ENCODE measurements at places on chromosomes 11 and 22.

DNA sequence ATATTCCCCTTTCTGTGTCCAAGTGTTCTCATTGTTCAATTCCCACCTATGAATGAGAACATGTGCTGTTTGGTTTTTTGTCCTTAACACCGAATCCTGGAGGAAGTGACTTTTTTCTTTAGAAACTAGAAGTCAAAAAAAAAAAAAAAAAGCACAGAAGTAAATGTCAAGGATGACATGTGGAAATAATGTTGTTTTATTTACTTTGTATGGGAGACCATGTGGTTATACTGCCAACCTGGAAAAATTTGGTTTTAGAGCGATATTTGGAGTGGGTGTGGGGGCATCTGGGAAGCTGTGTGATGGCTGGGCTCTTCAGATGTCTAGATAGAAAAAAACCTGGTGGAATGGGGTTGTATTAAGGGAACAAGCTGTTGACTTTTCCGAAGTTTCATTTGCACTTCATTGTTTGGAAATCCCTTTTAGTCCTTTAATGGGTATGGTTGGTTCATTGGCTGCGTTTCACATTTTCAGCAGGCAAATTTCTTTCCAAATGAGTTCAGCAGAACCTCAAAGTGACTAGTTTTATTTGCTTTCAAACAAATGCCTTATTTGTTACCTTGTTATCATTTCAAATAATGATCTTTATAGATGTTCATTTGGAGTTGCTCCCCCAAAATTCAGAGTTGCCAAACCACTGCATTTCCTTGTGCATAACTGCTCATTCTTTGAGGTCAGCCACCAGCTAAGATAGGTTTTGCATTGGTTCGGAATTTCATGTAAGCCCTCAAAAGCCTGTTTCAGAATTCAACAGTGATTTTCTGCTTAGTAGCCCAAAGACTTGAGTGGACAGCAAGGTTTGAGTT, 508.2 kb downstream of the METTL15 start:
- no peak for DNase-seq

DNA sequence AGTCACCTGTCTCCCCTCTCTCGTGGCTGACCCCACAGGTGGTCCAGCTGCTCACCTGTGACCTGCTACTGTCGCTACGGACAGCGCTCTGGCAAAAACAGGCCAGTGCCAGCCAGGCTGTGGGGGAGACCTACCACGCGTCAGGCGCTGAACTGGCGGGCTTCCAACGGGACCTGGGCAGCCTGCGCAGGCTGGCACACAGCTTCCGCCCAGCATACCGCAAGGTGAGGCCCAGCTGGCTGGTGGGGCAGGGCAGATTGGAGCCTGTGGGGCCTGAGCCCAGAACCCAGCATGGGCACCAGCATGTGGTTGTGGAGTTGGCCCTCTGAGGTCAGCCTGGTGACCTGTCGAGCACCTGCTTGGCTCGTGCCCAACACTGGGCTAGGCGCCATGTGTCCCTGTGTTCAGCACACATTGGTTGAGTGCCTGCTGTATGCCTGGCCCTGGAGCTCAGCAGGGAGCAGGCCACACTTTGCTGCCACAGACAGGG, 11.9 kb downstream of the SHISA8 start:
- DNase-seq, result no peak

GRCh38 chr22:32991353-32992101, 66.7 kb downstream of the SYN3 start:
- no peak for DNase-seq

GRCh38 chr11:23364076-23364475, 503.8 kb upstream of the CCDC179 start:
- DNase-seq, result no peak

DNA sequence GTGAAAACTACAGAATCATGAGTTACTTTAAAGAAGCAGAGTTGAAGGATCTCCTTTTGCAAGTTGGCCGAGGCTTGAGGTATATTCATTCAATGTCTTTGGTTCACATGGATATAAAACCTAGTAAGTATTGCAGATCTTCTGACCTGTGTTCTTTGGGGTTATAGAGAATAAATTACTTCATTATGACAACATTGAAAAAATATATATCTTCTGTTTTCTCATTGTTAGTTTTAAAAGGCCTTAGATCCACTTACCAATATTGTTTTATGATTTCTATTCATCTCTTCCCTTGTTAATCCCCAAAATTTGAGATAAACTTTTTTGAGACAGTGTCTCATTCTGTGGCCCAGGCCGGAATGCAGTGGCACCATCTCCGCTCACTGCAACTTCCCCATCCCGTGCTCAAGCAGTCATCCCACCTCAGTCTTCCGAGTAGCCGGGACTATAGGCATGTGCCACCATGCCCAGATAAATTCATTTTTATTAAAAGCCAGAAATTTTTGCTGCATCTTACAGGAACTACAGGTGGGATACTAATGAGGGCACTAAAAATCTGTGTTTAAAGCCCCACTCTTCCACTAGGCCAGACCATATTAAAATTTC, 8.2 kb downstream of the WEE1 start:
- DNase-seq, result no peak

GRCh38 chr11:1077033-1077416, 2.4 kb downstream of the MUC2 start:
- DNase-seq, result no peak

- DNase-seq, result no peak
Observed at GRCh38 chr22:42519525-42520401, at the start of gene RRP7A. RRP7A (minus strand) TSS chr22:42519796; CDS start chr22:42519786, 10 bp downstream.

DNA sequence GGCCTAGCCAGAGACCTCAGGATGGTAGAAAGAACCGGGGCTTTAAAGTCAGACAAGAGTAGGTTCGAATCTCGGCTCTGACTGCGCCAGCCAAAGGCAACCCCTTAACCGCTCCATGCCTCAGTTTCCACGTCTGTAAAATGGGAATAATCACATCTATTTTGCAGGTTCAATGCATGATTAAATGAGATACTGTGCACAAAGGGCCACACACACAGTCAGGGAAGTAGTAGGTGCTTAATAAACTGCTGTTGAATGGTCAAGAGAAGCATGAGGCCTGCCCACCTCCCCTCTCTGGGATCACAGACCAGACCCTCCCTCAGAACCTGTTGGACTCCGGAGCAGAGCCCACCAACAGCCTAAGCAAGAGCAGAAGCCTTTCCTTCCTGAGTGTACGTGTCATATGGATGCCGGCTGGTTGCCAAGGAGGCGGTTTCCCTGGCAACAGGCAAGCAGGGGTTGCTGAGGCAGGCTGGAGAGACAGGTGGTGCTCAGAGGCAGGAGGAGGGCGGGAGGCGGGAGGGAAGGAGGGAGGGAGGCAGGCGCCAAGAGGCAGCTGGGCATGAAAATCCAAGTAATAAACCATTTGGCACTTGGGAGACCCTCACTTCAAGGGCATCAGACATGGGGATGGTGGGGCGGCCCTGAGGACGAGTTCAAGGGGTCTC, 43.9 kb downstream of the NFAM1 start:
- DNase-seq, result no peak

DNA sequence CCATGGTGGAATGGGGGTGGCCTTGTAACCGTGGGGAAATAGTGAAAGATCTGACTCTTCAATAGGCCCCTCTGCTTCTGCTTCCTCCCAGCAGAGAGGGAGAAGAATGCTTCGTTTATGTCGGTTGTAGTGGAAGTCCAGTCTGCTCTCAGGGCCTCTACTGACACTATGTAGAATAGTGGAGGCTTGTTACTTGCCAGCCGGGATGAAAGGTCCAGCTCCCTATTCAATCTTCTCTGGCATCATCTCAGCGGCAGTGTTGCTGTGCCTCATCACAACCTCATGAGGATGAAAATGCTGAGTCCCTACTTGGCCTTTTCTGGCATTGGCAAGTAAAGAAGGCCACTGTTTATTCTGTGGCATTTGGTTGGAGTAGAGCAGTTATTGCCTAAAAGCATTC, 820.9 kb upstream of the TENM4 start:
- no peak for DNase-seq

DNA sequence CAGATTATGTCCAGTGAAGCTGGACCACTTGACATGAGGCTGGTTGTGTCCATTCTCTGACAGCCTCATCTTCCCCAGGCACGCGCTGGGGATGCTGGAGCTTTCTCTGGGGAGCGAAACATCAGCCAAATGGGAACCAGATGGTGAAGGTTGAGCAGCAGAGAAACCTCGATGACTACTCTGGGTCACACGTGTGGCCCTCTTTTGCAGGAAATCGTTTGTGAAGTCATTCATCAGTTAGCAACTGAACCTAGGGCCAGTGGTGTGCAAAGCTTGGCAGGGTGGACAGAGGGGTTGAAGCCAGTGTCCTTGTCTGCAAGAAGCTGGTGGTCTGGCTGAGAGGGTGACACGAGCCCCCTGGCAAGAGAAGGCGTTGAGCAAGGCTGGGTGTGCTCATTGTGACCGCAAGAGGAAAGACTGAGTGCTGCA, 109.8 kb downstream of the ZBTB16 start:
- no peak for DNase-seq

DNA sequence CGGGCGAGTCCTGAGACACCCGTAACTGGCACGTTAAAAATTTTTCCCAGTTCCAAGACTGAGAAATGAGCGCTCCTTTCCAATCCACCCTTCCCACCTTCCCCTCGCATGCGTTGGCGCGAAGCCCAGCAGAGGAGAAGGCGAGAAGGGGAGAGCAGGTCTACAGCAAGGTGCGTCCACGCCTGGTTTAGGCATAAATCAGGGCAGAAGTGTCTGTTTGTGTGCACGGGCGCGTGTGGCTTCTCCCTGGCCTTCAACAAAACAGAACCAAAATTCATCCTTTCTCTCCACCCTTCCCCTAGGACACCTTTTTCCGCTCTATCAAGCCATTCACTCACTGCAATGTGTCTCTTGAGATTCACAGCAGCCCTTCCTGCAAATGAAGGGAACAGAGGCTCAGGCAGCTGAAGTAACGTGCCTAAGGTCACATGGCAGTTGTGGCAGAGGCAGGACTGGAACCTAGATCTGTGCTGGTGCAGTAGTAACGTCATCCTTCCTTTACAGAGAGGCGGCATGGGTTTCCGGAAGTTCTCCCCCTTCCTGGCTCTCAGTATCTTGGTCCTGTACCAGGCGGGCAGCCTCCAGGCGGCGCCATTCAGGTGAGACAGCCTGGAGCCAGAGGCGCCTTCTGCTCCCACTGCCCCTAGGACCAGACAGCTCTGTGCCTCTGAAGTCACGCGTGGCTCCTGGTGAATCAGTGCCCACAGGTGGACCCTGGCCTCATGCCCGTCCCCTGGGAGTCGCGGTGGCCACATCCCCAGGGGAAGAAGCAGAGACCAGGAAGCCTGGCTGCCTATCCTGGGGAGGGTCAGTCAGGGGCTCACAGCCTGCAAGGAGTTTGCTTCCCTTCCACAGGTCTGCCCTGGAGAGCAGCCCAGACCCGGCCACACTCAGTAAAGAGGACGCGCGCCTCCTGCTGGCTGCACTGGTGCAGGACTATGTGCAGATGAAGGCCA, 1.1 kb downstream of the CALCB start:
- DNase-seq, result no peak

DNA sequence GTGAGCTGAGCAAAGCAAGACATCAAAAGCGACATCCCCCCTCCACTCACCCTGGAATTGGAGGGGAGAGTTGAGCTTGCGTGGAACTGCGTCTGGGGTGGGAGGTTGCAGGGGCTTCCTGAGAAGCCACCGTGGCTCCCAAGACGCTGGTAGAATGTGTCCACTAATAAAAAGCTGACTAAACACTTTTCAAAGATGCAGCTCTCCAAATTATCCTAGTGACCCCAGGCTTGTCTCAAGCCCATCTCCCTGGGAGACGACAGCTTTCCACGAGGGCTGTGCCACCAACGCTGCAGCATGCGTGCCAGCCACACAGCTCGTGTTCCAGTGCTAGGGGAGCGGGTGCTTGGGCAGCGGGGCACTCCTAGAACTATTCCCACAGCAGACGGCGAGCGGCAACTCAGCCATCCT, 6.3 kb upstream of the GAL start:
- no peak for DNase-seq

GRCh38 chr11:56885177-56885576, 103.5 kb upstream of the OR5AK2 start:
- no peak for DNase-seq

GRCh38 chr11:123178186-123178585, 16.9 kb downstream of the CLMP start:
- no peak for DNase-seq

GRCh38 chr11:46330563-46331281, 16.5 kb upstream of the DGKZ start:
- no peak for DNase-seq

GRCh38 chr11:35725885-35726284, 63.3 kb downstream of the TRIM44 start:
- DNase-seq, result no peak

- no peak for DNase-seq
Observed at GRCh38 chr11:1835671-1836010, 851 bp downstream of the SYT8 start.

DNA sequence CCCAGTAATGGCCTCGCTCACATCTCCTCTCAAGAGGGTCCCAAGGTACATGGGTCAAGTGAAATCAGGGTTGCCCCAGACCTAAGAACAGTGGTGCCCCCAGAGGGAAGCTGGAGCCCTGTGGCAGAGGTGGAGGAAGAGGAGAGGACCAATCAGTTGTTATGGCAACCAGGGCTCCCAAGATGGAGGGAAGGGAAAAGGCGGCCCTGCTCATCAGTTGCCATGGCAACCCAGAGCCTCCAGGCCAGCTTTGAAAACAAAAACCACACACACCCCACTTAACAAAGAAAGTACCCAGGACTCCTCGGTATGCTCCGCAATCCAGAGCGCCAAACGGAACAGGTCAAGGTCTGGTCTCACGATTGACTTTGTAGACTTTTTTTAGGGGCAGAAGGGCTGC, 53.5 kb upstream of the SLC35C1 start:
- DNase-seq, result no peak

GRCh38 chr22:26169315-26170111, at the start of gene SEZ6L:
SEZ6L (plus strand) TSS chr22:26169462; CDS start chr22:26169670, 208 bp downstream.
- no peak for DNase-seq

GRCh38 chr11:95711162-95711944, 78.2 kb downstream of the FAM76B start:
- no peak for DNase-seq

DNA sequence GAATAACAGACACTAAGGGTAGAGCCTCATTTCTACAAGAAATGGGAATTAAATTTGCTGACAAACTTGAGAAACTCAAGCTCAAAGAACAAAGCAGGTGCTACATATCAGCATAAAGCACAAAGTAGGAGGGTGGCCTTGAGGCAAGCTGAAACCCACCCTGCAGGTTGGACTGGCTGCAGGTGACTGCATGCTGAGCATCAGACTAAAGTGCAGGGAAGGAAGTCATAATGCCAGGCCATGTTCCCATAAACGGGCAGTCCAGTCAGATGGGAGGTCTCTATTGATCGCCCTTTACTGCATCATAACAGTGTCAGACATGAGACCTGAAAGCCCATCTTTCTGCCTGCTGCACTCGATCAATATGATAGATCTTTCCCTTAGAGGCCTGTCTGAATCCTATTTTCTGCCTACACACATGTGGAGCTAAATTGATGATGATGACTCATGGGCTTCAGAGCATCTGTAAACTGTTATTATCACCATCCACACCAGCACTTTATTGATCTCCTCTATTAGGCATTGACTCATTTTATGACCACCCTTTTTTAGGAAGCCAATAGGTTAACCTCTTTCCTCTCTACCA, 224.5 kb upstream of the DDI1 start:
- DNase-seq, result no peak

- no peak for DNase-seq
Observed at GRCh38 chr22:41831383-41831782, 1.5 kb upstream of the SREBF2 start.

GRCh38 chr22:42758931-42759629, 38.4 kb upstream of the A4GALT start:
- DNase-seq, result no peak

- no peak for DNase-seq
Observed at GRCh38 chr11:132962041-132962440, 570.3 kb downstream of the OPCML start.

Data from epithelial cell of proximal tubule (primary cell).